ENCODE measurements at places on chromosomes 1 and 21.

GRCh38 chr1:204323887-204324286, 35.8 kb downstream of the PLEKHA6 start:
- H3K4me3 ChIP-seq: no peak overlapping the region
- DNase-seq: peak; percentile 81
- peaks cover 10% of the 10 kb centered on the region for H3K4me1 ChIP-seq
- H3K27me3 ChIP-seq: no peaks in the 10 kb centered on the region
- H3K36me3 ChIP-seq: no peaks in the 10 kb centered on the region
- no peak overlapping the region for H3K27ac ChIP-seq

DNA sequence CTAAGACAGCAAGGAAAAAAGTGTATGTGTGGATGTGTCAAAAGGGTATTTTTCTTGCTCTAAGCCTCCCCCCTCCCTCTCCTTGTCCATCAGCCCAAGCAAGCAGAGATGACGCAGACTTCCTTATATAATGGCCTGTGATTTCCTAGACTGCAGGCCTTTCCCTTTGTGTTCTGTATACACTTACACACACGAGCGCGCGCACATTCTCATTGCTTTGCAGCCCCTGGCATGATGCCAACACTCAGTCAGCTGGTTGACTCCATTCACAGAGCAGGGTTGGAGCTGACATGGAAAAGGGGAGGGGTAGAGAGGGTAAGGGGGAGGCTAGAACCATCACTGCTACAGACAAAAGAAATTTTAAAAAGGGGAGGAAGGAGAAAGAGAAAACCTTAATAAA, 41.8 kb downstream of the GATAD2B start:
- no peak overlapping the region for H3K4me3 ChIP-seq
- H3K27me3 ChIP-seq: no peaks in the 10 kb centered on the region
- DNase-seq: peak; percentile 97
- H3K4me1 ChIP-seq: peaks cover 9% of the 10 kb centered on the region
- H3K36me3 ChIP-seq: no peaks in the 10 kb centered on the region

DNA sequence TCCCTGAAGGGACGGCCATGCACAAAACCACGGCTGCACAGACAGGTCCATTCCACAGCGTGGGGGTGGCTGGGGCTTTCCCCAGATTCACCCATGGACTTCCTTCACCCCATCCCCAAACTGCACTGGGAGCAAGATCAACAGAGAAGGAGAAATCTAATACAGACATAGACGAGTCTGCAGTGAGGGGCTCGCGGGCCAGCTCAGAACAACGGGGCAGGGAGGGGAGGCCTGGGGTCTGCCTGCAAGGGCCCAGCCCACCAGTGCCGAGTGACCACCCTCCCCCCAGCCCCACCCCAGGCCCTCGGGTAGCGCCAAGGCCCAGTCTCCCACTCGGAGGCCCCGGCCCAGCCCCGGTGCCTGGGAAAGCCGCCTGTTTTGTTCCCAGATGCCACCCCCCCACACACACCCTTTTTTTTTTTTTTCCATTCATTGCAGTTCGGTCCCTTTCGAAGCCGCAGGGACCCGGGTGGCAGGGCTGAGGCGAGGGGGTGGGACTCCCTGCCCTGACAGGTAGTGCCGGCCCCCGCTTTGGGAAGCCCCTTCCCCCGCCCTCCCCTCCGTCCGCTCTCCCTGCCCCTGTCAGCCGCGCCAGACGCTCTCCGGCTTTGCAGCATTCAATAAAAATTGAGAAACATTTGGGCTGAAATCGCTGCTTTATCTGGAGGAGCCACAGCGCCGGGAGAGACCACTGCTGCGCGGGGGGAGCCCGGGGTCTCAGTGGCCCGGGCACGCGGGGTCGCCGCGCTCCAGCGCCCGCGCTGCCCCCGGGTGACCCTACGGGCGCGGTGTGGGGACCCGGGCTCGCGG, 543 bp upstream of the EPHB2 start:
- DNase-seq: peak; percentile 76
- H3K36me3 ChIP-seq: peaks cover 15% of the 10 kb centered on the region
- peaks cover 57% of the 10 kb centered on the region for H3K27me3 ChIP-seq
- no peak overlapping the region for H3K27ac ChIP-seq
- H3K4me1 ChIP-seq: peaks cover 28% of the 10 kb centered on the region
- peak overlapping the region; percentile 75 for H3K4me3 ChIP-seq

DNA sequence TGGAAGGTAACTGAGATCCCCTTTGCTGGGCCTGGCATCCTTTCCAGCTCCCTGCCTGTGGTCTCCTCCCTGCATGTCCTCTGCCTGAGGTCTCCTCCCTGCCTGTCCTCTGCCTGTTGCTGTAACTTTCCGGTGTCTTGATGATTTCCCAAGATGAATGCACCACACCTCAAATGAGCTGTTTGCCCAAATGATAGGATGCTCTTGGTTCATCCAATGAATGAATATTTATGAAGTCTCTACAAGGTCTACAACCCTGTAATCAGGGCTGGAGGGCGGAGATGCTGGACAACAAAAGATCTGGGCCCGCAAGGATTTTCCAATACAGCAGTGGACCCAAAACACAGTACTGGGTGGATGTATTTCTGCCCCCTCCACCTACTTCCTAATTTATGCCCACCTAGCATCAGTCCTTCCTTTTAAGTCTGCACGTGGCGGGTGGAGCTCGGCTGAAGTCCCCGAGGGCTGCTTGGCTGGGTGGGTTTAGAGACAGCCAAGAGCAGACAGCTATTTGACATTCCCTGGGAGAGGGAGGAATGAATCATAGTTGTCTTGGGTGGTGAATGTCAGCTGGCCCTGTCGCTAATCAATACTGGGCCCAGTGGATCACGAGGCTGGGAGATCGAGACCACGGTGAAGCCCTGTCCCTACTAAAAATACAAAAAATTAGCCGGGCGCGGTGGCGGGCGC, 60.3 kb upstream of the GRHL3 start:
- no peaks in the 10 kb centered on the region for H3K4me1 ChIP-seq
- H3K27ac ChIP-seq: no peak overlapping the region
- H3K36me3 ChIP-seq: no peaks in the 10 kb centered on the region
- no peak overlapping the region for H3K4me3 ChIP-seq
- no peak for DNase-seq

- H3K4me3 ChIP-seq: no peak overlapping the region
- H3K27ac ChIP-seq: no peak overlapping the region
- DNase-seq: no peak
- no peaks in the 10 kb centered on the region for H3K36me3 ChIP-seq
Observed at GRCh38 chr21:33670076-33670978, 28.0 kb downstream of the ITSN1 start.

- H3K36me3 ChIP-seq: no peaks in the 10 kb centered on the region
- no peak for DNase-seq
- H3K4me1 ChIP-seq: no peaks in the 10 kb centered on the region
- no peak overlapping the region for H3K4me3 ChIP-seq
- no peak overlapping the region for H3K27ac ChIP-seq
Observed at GRCh38 chr1:5238351-5239130, 584.1 kb downstream of the AJAP1 start.

DNA sequence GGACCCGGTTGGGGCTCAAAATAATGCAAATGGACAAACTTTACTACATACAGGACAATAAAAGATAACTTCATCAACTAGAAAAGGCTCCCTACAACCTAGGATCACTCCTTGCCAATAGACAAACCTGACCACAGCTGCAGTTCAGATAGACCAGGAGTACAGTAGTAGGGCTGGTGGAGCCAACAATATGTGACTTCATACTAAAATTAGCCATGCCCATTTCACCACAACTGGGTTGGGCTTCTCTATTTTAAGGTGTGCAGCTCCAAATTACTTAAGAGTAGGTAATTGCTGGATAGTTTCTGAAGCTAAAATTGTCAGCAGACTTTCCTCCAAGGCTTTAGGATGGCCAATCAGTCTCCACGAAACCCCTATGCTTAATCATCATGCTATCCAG, 3.9 kb downstream of the DENND1B start:
- H3K36me3 ChIP-seq: peaks cover 4% of the 10 kb centered on the region
- no peak for DNase-seq
- no peaks in the 10 kb centered on the region for H3K27me3 ChIP-seq
- peaks cover 9% of the 10 kb centered on the region for H3K4me1 ChIP-seq
- no peak overlapping the region for H3K27ac ChIP-seq

DNA sequence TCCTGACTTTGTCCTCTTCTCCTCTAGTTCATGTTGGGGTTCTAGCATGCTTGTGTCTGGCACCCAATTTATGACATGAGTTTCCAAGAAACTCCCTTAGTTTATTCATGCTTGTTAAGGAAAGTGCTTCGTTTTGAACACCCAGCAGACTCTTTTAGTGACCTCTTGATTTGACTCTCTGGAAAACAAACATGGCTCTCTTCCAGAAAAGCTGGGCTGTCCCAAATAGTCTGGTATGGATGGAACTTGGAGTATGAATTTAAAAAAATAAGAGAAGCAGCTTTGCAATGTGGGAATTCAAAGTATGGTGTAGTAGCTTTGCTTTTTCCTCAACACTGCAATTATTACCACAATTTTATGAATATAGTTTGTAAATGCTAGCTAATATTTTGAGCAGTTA, 143.4 kb upstream of the C8B start:
- H3K4me1 ChIP-seq: no peaks in the 10 kb centered on the region
- no peak overlapping the region for H3K4me3 ChIP-seq
- no peak for DNase-seq
- H3K27ac ChIP-seq: no peak overlapping the region

GRCh38 chr1:33319949-33320618, 814 bp downstream of the A3GALT2 start:
- DNase-seq: no peak
- H3K4me1 ChIP-seq: peaks cover 30% of the 10 kb centered on the region
- H3K4me3 ChIP-seq: no peak overlapping the region

DNA sequence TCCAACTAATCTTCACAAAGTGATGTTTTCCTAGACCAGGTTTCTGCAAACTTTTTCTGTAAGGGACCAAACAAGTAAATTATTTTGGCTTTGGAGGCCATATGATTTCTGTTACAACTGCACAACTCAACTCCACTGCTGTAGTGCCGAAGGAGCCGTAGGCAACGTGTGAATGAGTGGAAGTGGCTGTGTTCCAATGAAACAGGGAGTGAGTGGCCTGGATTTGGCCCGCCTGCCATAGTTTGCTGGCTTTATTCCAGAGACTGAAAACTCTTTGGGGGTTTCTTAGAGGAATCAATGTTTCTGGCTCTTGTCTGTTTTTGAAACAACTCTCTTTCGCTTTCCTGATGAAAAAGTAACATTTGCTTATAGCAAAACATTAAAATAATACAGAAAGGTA, 12.6 kb upstream of the ACTL8 start:
- DNase-seq: no peak
- H3K27ac ChIP-seq: no peak overlapping the region
- H3K4me1 ChIP-seq: no peaks in the 10 kb centered on the region
- H3K36me3 ChIP-seq: no peaks in the 10 kb centered on the region
- no peak overlapping the region for H3K4me3 ChIP-seq

DNA sequence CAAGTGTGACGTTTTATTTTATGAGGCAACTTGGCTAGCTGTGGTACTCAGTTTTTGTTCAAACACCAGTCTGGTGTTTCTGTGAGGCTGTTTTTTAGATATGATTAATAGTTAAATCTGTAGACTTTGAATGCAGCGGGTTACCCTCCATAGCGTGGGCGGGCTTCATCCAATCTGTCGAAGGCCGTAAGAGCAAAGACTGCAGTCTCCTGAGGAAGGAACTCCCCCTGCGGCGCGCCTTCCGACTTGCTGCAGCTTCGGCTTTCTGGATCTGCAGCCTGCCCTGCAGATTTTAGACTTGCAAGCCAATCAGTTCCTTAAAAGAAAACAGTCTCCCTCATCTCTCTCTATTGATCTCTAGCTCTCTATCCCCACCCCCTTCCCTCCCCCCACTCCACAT, 4.2 kb upstream of the ZNF496 start:
- H3K4me1 ChIP-seq: peaks cover 33% of the 10 kb centered on the region
- H3K27ac ChIP-seq: no peak overlapping the region

DNA sequence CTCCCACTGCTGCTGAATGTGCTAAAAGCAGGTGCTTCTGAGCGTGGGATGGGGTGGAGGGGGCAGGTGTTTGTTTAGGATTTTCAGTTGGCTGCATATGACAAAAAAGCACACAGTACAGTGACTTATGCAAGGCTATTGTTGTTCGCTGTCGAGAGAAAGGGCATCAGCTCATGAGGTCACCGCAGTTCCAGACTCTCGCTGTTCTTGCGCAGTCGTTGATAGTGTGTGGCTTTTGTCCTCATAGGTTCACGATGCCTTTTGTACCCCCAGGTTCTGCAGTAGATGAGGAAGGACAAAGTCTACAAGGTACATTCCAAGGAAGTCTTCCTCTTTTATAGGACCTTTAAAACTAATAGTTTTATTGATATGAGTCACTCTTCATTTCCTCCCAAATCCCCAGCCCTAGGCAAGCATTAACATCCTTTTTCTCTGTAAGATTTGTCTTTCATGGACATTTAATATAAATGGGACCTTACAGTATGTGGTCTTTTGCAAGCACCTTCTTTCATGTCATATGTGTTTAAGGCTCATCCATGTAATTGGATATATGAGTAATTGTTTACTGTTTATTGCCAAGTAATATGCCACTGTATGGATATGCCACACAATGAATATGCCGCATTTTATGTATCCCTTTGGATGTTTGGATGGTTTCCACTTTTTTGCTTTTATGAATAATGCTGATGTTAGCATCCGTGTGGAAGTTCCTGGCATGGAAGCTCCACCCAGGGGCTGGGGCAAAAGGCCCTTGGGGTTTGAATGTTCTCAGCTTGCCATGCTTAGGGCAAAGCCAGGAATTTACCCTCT, 14.5 kb upstream of the NLRP3 start:
- H3K27me3 ChIP-seq: no peaks in the 10 kb centered on the region
- no peak overlapping the region for H3K27ac ChIP-seq
- no peaks in the 10 kb centered on the region for H3K36me3 ChIP-seq
- DNase-seq: no peak
- H3K4me3 ChIP-seq: no peak overlapping the region

- no peaks in the 10 kb centered on the region for H3K4me1 ChIP-seq
- H3K36me3 ChIP-seq: no peaks in the 10 kb centered on the region
Observed at GRCh38 chr1:87017998-87018672, 103.7 kb downstream of the HS2ST1 start.

DNA sequence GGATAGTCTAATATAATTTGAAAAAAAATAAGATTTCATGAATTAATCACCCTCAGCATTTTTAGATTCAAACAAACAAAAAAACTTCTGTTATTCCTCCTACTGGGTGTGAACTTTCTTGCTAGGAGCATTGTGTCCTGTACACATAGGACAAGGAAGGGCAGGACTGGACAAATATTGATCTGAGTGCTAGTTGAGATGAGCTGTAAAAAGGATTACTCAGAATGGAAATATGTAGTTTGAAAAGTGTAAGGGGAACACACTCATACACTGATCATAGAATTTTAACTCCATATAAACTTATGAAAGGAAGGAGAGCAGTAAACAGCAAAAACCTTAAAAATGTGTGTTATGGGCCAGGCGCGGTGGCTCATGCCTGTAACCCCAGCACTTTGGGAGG, 156.5 kb upstream of the ZNF648 start:
- no peaks in the 10 kb centered on the region for H3K36me3 ChIP-seq
- no peak overlapping the region for H3K27ac ChIP-seq
- no peak for DNase-seq
- no peak overlapping the region for H3K4me3 ChIP-seq
- H3K27me3 ChIP-seq: no peaks in the 10 kb centered on the region
- no peaks in the 10 kb centered on the region for H3K4me1 ChIP-seq
